SW480 (cell line): ENCODE measurements at places on chromosomes 7 and 10.
A peak's percentile ranks its signal among the peaks of the same experiment; 100 is the strongest.

GRCh38 chr7:101166909-101167644 lies 1.7 kb upstream of the VGF start:
- no peak for DNase-seq

DNA sequence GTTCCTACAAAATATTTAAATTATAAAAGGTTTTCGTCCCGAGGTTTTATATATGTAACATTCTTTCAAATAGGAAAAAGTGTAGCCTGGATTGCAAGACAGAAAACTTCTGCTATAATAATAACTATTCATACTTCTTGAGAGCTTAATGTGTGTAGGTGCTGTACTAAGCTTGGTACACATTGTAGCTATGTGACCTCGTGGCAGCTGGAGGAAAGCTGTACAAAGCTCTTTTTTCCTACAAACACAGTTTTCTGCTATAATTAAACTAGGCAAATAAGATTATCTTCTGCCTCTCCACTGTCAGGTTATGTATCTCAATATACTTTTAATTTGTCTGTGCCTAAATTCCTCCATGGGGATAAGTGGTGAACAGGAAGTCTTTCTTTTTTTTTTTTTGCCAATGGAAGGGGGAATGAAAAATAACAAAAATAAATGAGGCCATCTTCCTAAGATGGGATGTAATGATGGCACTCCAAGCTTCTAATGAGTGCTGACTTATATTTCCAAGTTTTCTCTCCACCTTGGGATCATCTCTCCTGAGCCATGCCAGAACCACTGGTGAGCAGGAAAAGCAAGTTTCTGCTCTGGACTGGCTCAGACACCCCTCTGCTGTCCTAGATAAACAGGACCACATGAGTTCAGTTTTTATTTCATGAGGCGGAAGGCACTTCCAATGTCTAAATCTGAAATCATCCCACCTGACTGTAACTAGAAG lies 9.9 kb downstream of the SGMS1 start:
- DNase-seq = no peak

- DNase-seq = no peak
Observed at GRCh38 chr7:43124388-43124787, 11.9 kb downstream of the HECW1 start.

DNA sequence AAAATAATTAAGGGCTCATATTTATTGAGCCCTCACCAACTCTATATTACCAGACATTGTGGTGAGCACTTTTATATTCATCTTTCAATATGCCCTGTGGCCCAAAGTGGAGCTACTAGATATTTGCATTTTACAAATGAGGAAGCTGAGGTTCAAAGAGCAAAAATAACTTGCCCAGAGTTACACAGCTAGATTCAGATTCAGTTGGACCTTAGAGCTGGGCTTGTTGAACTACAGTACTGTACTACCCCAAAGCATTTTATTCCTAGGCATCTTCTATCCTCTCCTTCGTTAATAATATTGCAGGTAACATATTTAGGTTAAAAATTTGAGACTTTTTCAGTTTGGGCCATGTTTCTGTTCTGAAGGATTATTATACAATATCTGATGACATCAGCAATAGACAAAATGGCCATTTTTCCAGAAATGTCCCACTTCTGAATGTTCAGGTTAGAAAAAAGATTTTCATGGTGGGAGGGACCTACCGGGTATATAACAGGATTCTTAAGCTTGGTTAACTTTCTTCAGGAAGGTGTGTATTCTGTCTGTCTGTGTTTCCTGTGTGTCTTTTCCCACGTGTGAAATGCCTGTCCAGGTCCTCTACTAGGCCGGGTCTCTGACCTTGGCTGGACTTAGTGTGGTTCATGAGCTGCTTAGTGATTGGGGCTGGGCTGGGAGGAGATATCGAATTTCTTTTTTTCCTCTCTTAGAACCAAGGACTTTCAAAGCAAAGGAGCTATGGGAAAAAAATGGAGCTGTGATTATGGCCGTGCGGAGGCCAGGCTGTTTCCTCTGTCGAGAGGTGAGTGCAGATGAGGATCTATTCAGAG lies 13.6 kb downstream of the PRXL2A start:
- DNase-seq = no peak

DNA sequence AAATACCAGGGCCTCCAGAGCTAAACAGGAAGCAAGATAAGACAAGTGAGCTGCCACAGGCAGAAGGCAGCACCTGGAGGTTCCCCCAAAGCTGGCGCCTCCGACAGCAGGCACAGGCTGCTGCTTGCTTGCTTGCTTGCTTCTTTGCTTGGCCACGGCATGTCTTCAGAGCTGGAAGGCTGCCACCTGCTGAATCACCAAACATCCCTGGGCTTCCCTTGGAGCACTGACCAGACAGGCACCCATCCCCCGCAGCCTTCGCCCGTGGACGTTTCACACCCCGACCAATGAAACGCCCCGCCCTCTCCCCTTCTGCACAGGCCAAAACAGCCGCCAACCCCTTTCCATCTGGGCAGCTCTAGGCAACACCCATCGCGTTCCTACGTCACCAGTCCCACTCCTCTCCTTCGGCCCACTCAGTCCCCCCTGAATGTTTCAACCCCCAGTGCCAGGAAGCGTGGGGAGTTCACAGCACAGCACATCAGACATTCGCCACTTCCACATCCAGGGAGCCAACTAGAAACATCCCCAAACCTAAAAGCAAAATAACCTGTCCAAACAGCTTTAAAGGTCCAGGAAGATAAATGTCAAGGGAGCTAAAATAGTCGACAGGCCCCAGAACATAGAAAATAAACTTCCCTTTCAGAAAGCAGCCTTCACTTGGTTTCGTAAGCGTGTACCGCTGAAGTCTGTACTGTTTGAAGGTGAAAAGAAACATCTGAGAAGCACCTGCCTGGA lies 1.6 kb downstream of the SGMS1 start:
- DNase-seq = peak; percentile 72

DNA sequence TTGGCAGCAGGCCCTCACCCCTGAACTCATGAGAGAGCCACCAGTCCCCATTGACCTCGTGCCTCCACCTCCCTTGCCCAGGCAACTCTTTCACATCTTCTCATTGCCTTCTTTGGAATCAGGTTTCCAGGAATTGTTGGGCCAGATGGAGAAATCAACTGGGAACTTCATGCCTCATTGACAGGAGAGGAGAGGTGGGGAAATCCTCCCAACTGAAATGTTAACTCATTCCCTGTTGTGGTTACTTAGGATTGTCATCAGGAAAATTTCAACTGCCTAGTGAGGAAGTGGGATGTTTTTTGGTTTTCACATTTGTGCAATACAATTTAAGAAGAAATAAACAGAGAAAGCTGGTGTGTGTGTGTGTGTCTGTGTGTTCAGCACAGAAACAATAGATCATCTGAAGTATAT lies 106.6 kb upstream of the INHBA start:
- DNase-seq = no peak

GRCh38 chr7:20050241-20050966 lies 166.8 kb downstream of the MACC1 start:
- no peak for DNase-seq

- no peak for DNase-seq
Observed at GRCh38 chr7:80412842-80413241, 99.0 kb downstream of the GNAT3 start.

DNA sequence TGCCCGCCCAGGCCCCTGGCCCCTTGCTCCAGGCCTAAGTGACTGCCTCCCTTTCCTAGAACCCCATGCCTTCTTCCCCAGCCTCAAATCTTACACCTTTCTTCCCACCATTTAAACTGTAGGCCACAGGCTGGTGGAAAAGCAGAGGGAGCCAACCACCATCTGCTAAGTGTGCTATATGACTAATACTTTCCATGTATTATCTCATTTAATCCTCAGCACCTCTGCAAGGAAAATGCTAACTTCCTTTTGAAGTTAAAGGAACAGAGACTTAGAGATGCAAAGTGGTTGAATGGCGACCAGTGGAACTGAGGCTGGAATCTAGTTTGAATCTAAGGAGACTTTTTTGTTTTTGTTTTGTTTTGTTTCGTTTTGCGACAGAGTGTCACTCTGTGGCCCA lies 17.8 kb upstream of the MTPAP start:
- DNase-seq = no peak

- DNase-seq = peak; percentile 43
Observed at GRCh38 chr10:113961182-113962031, 82.3 kb upstream of the ADRB1 start.

- DNase-seq = peak; percentile 24
Observed at GRCh38 chr7:29565982-29566746, 2.5 kb downstream of the PRR15 start.

GRCh38 chr10:119242186-119242585 lies 34.8 kb downstream of the GRK5 start:
- no peak for DNase-seq

GRCh38 chr10:131786756-131787605 lies 113.8 kb upstream of the PPP2R2D start:
- peak; percentile 7 for DNase-seq

- no peak for DNase-seq
Observed at GRCh38 chr10:128122931-128123330, 3.3 kb downstream of the MKI67 start.

DNA sequence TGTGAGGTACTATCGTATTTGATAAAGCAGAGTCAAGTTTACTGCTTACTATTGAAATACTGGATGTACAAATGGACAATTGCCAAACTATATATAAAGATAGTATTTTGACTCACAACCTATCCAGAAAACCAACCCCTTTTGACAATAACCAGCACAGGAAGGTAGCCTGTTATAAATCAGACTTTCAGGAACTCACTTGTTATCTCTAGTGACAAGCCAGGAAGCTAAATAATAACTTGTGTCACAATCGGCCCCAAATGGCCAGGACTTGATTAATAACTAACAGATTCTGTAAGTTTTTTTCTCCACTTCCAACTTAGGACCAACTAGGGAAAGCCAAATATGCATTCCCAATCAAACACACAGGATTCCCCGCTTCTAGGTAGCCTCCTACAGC lies 38.8 kb upstream of the SLC35G1 start:
- no peak for DNase-seq

DNA sequence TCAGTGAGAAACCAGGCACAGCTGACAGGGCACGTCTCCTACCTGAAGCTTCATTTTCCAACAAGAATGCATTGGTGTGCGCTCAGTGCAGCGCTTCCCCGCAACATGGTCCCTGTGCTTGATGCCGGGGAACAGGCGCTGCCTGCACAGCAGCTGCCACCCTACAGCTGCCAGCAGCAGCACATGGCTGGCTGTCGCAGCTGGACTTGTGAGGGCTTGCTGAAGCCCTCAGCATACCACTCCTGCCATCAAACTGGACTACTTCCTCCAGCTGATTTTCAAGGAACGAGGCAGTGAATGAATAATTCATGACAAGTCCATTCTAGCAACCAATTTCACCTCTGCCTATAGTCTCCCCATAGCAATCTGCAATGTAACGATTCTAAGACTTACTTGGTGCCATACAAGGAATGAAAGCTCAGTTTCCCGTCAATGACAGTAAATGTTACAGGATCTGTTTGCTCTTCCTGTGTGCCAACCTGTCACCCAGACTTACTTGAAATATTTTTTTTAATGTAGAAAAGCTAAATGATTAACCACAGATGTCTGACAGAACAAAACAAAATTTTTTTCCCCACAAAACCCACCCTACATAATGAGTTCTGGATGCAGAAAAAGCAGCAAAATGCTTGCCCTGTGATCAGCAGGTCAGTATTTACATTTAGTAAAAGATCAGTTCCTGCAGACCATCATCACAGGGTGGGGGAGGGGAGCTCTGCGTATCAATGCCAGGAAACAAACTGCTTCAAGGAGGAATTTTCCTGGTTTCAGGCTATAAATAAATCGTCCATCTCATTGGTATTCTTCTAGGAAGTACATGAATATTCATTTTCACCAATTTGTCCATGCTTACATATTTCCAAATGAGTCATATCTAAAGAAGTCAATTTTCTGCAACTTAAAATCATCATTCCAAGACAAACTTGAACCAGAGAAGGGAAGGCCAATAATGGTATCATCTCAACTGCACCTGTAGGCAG lies 140.6 kb downstream of the ALOX5 start:
- DNase-seq = no peak

- DNase-seq = no peak
Observed at GRCh38 chr10:33227489-33227888, 107.0 kb downstream of the NRP1 start.

- DNase-seq = peak; percentile 15
Observed at GRCh38 chr10:84360637-84361365, 32.4 kb downstream of the CCSER2 start.

DNA sequence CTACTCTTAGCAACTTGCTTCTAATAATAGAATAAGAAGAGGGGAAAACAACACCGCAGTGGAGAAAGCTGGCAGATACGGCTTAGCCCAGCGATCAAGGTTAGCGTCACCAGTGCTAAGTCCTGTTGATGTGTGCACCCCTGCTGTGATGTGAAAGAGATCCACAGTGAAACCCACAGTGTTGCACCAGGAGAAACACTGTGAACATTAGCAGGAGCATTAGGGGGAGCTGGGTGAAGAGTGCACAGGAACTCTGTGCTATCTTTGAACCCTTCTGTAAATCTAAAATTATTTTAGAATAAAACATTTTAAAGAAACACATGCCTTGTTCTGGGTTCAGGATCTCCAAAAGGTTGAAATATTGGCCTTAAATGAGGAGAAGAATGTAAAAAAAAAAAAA lies 154.1 kb upstream of the UNC5B start:
- DNase-seq = no peak

- no peak for DNase-seq
Observed at GRCh38 chr10:16425449-16425848, 11.4 kb upstream of the PTER start.

- DNase-seq = no peak
Observed at GRCh38 chr7:147089608-147090007, 973.0 kb downstream of the CNTNAP2 start.

DNA sequence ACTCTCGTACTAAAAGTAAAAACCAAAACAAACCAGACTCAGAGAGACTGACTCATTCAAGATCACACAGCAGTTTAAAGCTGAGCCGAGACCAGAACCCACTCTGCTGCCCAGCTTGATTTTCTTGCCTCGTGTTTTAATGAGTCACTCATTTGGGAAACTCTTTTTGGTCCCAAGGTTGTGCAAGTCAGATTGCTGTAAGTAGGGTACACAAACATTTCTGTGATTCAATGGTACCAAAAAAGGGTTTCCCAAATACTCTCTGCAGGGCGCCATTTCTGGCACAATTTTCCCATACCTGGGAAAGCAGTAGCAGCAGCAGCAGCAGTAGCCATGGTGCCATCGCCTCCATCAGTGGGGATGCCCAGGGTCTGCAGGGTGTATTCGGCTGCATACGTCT lies 69.9 kb downstream of the ASAH2B start:
- no peak for DNase-seq

GRCh38 chr7:1361016-1361755 lies 98.1 kb downstream of the MICALL2 start:
- DNase-seq = no peak
